AG10803 (cell line): ENCODE measurements at places on chromosomes 2 and 18.

DNA sequence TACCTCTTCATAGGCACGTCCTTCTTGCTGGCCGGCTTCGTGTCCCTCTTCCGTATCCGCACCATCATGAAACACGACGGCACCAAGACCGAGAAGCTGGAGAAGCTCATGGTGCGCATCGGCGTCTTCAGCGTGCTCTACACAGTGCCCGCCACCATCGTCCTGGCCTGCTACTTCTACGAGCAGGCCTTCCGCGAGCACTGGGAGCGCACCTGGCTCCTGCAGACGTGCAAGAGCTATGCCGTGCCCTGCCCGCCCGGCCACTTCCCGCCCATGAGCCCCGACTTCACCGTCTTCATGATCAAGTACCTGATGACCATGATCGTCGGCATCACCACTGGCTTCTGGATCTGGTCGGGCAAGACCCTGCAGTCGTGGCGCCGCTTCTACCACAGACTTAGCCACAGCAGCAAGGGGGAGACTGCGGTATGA, 2.3 kb downstream of the FZD7 start:
- DNase-seq, result no peak

- peak; percentile 100 for DNase-seq
Measured at GRCh38 chr2:231707927-231708772, at the start of gene PTMA. TSS of gene PTMA (plus strand) at chr2:231708525. CDS start at chr2:231708707, 182 bp downstream.

DNA sequence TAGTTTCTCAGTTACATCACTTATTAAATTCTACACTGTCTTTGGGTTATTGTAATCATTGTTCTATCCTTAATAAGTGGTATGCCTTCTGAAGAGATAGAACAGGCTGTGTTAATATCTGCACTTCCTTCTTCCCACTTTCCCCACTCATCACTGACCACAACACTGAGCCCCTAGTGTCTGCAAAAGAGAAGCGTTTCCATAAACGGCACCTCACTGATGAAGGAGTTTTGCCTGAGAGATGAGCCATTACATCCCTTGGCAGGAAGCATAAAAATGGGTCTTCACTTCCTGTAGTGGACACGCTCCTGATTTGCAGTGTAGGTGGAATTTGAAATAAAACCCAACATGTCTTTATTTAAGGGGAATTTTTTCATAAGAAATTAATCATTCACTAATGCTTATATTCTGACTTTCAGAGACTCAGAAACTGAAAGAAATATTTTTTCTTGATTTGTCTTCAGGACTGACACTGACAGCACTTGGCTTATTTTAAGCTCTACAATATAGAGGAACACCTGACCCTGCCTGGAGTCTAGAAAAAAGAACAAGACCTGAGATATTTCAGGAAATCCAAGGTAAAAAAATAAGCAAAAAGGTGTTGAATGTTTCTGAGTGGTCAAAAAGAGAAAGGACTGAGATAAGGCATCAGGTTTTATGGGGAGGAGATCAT, 275.3 kb downstream of the RAD51AP2 start:
- no peak for DNase-seq

GRCh38 chr2:226904592-226904991, 68.7 kb downstream of the RHBDD1 start:
- no peak for DNase-seq

DNA sequence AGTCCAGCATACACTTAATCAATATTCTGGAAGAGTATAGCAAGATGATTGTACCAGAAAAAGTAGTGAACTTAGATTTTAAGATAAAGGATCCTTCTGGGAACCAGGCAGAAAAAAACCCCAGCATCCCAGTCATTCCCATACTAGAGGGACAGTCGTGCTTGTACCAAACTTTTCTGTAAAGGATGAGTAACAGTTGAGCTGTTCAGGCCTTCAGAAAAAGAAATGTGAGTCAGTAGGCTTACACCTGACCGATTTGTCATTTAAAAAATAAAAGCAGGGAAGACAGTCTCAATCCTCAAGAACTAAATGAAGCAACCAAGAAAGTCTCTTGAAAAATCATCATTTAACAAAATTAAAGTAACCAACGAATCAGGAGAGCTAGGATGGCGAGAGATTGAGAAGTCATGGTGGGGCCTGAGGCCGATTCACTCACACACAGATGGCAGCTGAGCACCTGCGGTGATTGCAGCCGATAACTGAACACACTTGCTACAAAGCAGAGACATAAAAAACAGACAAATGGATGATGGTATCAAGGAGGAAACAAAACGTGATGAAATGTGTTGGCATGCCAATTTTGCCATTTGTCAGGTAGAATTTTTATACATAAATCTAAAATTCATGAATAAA, 170.0 kb upstream of the ALKAL2 start:
- no peak for DNase-seq
